ENCODE measurements at places on chromosomes 3 and 15.

GRCh38 chr3:100076731-100077529, 37.4 kb downstream of the FILIP1L start:
- no peak for DNase-seq

GRCh38 chr3:70028361-70028760, 28.8 kb downstream of the SAMMSON start:
- DNase-seq = no peak

DNA sequence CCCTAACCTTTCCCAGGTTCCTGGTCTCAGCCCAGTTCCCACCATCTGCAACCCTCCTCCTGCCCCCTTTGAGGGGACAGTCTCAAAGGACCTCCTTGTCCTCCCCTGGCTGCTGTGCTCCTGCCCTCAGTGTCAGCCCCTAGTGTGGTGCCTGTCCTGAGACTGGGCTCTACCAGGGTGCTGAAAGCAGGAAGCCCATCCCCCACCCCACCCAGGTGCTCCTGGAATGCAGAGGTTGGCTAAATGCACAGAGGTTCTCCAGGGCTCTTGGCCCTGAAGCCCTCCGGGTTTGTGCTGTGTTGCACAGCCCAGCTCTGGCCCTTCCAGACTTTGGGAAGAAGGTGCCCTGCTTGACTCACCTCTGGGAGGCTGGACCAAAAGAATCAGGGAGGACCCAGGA, 21.8 kb downstream of the C3orf18 start:
- no peak for DNase-seq

- no peak for DNase-seq
Observed at GRCh38 chr3:147630921-147631415, 221.8 kb downstream of the ZIC1 start.

DNA sequence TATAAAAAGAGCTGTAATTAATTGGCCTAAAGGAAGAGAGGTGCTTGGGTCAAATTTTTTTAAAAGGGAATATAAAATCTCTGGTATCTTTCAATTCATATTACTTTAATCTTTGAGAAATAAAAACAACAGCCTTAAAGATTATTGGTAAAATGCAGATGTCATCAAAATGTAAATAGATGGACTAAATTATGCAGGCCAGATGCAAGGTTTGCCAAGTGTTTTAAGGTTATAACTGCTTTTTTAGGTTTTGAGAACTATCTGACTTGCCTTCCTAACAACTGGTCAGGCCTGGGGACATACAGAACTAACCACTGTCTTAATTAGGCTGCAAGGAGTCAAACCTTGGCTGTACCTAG, 20.0 kb upstream of the OR5H1 start:
- DNase-seq = no peak

DNA sequence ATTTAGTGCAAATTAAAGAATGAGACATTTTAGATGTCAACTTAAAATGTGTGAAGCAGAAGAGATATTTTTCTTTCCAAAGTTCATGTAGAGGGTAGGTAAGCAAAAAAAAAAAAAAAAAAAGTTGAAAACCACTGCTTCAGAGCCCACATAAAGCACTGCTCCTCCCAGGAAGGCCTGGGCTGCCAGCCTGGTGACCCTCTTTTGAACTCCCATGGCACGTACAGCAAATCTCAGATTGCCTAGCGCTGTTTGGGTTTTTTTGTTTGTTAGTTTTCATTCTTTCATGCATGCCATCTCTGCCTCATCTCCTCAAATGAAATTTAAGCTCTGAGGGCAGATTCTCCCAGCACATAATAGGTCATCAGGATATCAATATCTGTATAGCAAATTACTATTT, 120.1 kb downstream of the SRGAP3 start:
- no peak for DNase-seq

DNA sequence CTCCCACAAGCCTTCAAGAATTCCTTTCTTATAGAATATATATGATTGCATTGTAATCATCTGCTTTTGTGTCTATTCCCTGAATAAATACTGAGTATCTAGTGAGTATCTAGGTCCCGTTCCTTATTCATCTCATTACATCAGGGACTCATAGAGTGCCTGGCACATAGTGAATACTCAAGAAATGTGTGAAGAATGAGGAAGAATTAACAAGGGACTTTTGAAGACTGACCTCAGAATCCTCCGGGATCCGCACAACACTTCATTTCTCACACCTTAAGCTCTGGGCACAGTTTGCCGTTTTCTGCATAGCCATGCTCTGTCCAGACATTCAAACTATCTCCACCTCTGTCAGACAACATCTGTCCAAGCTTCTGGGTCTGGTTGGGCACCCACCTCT, 108.8 kb downstream of the STAC start:
- DNase-seq = no peak

DNA sequence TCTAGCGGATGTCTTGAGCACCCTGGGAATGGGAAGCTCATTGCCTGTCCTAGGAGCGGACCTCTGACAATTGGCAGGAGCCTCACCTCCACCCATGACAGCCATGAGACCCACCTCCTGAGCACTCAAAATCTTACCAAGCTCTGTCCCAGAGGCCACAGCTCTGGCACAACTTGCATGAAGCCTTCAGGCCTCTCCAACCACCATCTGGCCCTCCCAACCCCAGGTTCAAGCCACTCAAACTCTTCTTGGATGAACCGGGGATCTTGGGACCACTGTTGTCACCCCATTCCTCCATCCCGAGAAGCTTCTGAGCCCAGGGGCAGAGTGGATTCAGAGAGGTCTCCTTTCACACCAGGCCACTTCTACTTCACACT, 1.5 kb downstream of the VIPR1 start:
- DNase-seq = no peak

GRCh38 chr3:171095063-171095462, 68.5 kb upstream of the SLC2A2 start:
- DNase-seq = no peak

DNA sequence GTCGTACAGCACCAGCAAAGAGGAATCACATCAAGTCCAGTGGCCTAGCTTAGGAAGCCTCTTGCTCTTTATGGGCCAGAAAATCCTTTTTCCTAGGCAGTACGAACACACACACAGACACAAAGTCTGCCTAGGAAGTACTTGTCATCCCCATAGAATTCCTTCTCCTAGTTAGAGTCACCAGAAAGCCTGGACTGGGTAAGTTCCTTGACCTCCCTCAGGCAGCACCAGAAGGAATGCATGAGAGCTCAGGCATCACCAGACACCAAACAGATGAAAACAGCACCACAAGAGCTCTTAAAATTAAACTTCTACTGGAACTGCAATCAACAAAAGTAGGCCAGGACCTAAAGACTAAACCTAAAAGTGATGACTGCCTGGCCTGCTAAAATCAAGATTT, 192.9 kb upstream of the CCDC54 start:
- DNase-seq = no peak

- no peak for DNase-seq
Observed at GRCh38 chr3:168877899-168878298, 782.2 kb upstream of the GOLIM4 start.

DNA sequence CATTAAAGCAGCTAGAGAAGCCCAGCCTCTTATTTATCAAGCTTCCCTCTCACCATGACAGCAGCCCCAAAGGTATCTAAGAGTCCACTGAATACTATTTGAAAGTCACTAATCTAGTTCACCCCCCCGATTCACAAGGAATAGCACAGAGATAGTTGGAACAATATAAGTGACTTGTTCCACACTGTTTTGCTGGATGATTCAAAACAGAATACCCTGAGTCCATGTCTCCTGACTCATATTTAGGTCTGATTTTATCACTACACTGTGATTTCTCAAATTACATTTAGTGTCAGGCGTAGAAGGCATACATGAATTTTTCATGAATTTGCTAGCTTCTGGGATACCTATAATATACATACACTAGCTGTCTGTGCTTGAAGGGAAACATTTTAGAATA, 18.7 kb upstream of the EOGT start:
- no peak for DNase-seq

GRCh38 chr3:73467211-73467610, 157.5 kb downstream of the PDZRN3 start:
- no peak for DNase-seq

- DNase-seq = no peak
Observed at GRCh38 chr15:85826756-85827515, 32.2 kb upstream of the KLHL25 start.

DNA sequence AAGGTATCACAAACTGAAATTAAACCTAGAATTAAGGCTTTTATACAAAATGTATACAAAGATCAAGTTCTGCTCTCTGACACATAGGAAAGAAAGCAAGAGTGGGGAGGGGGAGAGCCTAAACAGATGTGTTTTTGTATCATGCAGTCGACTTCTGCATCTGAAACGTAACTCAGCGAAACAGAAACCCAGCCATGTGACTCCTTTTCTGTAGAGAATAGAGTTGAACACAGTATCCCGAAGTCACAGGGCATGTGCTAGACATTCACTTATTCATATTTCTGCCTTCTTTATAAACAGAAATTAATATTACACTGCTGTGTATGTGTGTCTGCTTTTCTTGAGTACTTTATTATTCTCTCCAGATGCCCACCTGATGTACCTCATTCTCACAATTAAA, 121.0 kb downstream of the PDZRN3 start:
- DNase-seq = no peak

DNA sequence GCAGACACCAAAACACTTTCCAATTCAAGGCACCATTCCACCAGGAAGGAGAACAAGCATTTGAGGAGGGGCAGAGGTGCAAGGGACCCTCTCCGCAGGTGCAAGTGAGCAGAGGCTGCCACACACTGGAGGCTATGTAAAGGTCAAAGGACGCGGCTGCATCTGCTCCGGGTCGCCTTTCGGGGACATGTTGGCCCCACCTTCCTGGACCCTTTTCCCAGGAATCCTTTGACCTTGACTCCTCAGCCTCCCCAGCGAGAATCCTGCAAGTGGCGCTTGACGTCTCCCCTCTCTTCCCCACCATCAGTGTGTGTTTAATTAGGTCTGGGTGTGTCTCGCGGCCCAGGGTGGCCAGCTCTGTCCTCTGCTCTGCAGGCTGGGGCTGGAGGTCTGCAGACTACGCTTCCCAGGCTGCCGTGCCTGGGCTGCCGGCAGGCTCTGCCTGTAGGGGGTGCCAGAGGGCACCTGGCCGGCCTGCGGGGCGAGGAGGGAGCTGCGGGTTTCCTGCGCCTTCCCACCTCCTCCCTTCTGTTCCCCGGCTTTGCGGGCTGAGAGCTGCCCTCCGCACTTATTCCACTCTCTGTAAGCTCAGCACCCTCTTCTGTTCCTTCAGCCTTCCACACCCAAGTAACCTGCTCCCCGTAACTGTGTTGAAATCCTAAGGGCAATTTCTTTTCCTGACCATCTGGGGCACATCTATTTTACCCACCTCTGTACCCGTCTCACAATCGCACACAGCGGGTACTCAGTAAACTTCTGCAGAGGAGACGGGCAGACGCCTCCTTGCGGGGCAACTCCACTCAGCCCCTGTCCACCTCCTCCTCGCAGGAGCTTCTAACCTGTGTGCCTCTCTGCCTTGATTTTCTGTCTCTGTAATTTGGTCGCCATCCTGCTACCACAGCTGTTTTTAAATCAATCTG, 129.8 kb downstream of the NSMCE3 start:
- DNase-seq = peak; percentile 9

DNA sequence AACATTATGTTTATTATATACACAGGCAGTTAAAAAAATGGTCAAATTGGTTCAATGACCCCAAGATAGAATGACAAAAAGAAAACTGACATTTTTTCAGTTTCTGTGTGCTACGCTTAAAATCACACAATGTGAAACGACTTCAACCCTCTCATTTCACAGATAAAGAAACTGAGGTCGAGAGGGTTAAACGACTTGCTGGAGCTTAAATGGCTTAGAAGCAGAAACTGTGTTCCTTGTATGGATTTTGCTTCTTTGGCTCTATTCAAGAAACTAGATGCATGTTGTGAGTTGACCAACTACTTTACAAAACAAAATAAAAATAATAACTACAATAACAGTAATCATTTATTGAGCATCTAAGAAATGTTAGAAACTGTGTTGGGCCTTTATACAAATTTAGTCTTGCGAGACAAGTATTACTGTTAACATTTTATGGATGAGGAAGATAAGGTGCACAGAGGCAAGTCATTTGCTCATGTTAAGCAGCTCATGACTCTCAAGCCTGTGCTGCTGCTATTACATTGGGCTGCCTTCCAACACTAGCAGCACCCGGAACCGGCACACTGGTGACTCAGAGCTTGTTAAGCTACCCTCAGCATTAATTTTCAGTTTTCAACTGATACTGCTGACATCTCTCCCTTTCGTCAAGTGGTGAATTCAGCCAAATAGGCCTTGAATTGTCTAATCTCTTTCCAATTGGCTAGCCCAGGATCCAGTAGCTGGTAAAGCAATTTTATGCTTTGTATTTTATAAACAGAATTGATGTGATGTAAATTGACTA, 487.6 kb downstream of the NAALADL2 start:
- no peak for DNase-seq

GRCh38 chr3:42403737-42404136, 6.7 kb downstream of the LYZL4 start:
- no peak for DNase-seq

GRCh38 chr15:57595011-57595866, 3.5 kb downstream of the MYZAP start:
- no peak for DNase-seq

DNA sequence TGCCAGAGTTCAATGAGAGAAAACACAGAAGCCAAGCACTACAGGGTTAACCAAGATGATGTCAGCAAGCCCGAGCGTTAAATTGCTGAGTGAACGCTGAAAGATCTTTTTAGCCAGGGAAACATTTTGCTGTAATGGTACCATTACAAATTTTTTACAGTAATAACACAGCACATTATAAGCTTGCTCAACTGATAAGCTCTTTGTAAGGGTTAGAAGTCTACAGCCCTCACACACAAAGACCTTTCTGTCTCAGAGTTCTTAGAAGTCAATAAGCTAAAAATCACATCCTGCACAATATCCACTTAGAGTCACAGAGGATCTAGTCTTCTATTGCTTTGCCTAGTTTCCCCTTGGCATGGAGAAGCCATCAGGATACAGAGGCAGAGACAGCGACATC, 29.9 kb downstream of the CHSY1 start:
- no peak for DNase-seq

DNA sequence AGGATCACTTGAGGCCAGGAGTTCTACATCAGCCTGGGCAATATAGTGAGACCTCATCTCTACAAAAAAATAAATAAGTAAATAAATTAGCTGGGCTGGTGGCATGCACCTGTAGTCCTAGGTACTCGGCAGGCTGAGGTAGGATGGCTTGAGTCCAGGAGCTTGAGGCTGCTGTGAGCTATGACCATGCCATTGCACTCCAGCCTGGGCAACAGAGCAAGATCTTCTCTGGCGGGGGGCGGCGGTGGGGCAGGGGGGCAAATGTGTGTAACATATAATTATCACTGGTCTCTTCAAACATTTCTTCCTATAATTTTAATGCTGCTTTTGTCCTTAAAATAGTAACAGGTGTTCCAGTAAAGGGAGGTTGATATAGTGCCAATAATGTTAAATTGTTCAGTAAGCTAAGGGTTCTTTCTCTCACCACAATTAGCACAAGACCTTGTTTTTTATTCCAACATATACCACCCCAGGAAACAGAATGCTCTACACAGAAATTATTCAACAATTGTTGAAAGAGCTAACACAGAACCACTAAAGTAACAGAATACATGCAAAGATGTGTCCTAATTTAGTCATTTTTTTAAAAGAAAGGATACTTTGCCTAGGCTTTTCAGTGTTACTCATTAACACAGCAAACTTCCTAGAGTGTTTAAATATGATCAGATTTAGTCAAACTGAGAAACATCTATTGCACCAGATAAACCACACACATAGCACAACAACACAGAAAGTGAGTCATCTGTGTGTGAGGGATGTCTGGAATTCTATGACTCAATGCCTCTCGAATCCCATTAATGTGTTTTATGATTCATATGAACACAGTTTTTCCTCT, 29.1 kb downstream of the ANKRD28 start:
- no peak for DNase-seq

GRCh38 chr15:73629798-73630429, 3.3 kb downstream of the NPTN start:
- no peak for DNase-seq

Data from hematopoietic multipotent progenitor cell treated with erythropoietin and hydrocortisone succinate and interleukin-3 and kit ligand, for 15 days (in vitro differentiated cells).